M059J (cell line): ENCODE measurements at places on chromosomes 5 and 9. TPM values are rescaled to one million over a fixed set of nuclear protein-coding genes. Genes with fewer than 3 reads are reported as not detected.
A peak's percentile ranks its signal among the peaks of the same experiment; 100 is the strongest.

- peak; percentile 43 for DNase-seq
Observed at GRCh38 chr5:159965031-159965837, 43.7 kb upstream of the TTC1 start.

Gene PLAA
- total RNA-seq = 48.4 and 52.7 TPM in 2 replicates

GRCh38 chr9:7166074-7166473 is 408.3 kb downstream of the KDM4C start:
- DNase-seq = no peak

GRCh38 chr5:59770953-59771352 is 122.6 kb downstream of the PDE4D start:
- DNase-seq = no peak

Gene IFNA21
- not detected in 2 replicates for total RNA-seq

DNA sequence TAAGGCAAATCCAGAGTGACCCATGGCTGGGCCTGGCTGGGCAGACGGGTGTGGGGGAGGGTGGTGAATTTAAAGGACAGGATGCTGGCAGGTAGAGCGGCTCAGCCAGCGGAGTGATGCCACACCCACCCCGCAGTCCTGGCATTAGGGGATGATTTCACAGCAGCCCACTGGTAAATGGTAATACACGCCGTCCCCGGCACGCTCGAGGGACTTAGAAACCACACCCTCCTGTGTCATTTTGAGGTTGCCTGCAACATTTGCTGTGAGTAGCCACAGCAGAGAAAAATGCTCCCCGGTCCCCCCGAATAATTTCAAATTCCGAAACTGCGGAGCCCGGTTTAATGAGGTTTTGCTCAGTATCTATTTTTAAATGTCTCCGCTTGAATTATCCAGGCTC is 71.3 kb upstream of the FCN2 start:
- DNase-seq = no peak

- DNase-seq = no peak
Observed at GRCh38 chr5:164412531-164412930, 907.1 kb downstream of the MAT2B start.

DNA sequence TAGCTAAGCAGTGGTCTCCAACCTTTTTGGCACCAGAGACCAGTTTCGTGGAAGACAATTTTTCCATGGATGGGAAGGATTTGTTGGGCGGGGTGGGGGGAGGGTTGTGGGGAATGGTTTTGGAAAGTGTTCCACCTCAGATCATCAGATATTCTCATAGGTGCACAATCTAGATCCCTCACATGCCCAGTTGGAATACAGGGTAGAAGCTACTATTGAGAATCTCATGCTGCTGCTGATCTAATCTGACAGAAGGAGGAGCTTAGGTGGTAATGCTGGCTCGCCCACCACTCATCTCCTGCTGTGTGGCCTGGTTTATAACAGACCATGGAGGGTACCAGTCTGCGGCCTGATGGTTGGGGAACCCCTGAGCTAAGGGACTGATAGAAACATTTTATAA is 662.7 kb upstream of the RGMB start:
- DNase-seq = no peak

- DNase-seq = peak; percentile 53
Observed at GRCh38 chr5:39657943-39658342, 233.2 kb upstream of the DAB2 start.

- no peak for DNase-seq
Observed at GRCh38 chr5:125225424-125225823, 479.0 kb upstream of the ZNF608 start.

DNA sequence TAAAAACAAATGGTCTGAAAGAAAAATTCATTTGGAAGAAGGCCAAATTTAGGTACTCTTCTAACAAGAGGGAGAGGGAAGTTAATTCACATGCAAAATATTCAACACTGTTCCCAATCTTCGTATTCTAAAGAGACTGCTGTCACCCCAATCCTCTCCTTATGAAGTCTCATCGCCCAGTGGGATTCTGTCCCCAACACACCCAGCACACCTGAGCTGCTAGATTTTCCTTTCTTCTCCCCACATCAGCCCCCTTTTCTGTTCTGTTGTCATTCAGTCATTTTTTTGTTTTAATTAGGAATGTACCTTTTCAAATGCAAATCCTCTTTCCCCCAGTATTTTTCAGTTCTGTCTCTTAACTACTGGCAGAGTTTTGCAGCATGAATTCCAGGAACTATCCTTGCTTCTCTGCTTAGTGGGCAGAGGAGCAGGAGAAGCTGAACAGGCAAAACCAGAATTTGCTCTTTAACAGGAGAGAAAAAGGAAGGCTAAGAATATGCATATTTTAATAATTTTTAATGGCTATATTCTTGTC is 366.9 kb downstream of the MAN2A1 start:
- no peak for DNase-seq

Gene SPRY4
- 3.6 and 6.9 TPM in 2 replicates for total RNA-seq

Gene PCDH12
- total RNA-seq = not detected in 2 replicates

DNA sequence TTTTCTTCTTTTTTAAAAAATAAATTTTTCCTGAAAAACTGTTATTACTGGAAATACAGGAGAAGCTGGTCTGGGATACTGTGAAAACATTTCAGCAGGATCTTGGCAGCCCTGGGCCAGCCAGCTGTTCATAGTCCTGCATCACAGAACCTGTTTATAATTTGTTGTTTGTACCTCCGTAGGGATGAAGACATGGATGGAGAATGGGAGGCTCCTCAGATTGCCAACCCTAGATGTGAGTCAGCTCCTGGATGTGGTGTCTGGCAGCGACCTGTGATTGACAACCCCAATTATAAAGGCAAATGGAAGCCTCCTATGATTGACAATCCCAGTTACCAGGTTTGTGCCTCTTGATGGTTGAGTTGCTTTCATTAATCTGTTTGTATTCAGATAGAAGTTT is 12.4 kb upstream of the MAML1 start:
- DNase-seq = no peak

Gene CD14
- total RNA-seq = 0.47 TPM in 1 of 2 replicates, not detected in the other

DNA sequence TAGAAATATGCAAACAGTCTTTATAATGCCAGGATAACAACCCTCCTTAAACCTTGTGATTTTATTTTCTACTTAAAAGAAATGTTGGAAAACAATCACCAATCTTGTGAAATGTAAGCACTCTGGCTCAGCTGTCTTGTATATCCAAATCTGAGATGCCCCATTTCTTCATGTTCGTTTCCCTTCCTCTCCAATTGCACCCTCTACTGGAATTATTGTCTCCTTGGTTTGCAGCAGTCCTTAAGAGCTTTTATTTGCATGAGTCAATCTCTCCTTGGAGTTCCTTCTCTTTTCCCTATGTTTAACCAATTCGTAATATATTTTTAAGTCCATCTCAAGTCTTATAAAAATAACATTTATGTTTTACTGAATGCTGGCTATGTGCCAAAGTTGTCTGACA is 362.0 kb upstream of the CDH10 start:
- DNase-seq = peak; percentile 76

DNA sequence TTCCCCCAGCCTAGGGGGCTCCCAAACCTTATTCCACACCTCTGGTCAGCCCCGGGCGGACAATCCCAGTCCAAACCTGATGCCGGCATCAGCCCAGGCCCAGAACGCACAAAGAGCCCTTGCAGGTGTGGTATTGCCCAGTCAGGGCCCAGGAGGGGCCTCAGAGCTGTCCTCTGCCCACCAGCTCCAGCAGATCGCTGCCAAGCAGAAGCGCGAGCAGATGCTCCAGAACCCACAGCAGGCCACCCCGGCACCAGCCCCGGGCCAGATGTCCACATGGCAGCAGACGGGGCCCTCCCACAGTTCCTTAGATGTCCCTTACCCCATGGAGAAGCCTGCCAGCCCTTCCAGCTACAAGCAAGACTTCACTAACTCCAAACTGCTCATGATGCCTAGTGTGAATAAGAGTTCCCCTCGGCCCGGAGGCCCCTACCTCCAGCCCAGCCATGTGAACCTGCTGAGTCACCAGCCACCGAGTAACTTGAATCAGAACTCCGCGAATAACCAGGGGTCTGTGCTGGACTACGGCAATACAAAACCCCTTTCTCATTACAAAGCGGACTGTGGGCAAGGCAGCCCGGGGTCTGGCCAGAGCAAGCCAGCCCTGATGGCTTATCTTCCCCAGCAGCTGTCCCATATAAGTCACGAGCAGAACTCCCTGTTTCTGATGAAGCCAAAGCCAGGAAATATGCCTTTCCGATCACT is 27.6 kb upstream of the LTC4S start:
- DNase-seq = peak; percentile 61

GRCh38 chr9:135772702-135773493 is 70.9 kb downstream of the KCNT1 start:
- DNase-seq = no peak

Gene REEP2
- total RNA-seq = 0.32 and 1.6 TPM in 2 replicates

Gene PDE6A
- 0.02 and 0.22 TPM in 2 replicates for total RNA-seq

Gene RMND5B
- 15.8 and 17.6 TPM in 2 replicates for total RNA-seq

Gene BASP1
- 86.0 and 126 TPM in 2 replicates for total RNA-seq

- DNase-seq = no peak
Observed at GRCh38 chr9:70988551-70988950, 132.9 kb downstream of the TRPM3 start.

Gene SLC4A9
- total RNA-seq = not detected in 2 replicates

GRCh38 chr9:122192261-122192875 is 32.7 kb downstream of the MORN5 start:
- DNase-seq = no peak

Gene GABRA1
- total RNA-seq = not detected in 2 replicates

- DNase-seq = no peak
Observed at GRCh38 chr5:116424951-116425350, 149.7 kb downstream of the SEMA6A start.

DNA sequence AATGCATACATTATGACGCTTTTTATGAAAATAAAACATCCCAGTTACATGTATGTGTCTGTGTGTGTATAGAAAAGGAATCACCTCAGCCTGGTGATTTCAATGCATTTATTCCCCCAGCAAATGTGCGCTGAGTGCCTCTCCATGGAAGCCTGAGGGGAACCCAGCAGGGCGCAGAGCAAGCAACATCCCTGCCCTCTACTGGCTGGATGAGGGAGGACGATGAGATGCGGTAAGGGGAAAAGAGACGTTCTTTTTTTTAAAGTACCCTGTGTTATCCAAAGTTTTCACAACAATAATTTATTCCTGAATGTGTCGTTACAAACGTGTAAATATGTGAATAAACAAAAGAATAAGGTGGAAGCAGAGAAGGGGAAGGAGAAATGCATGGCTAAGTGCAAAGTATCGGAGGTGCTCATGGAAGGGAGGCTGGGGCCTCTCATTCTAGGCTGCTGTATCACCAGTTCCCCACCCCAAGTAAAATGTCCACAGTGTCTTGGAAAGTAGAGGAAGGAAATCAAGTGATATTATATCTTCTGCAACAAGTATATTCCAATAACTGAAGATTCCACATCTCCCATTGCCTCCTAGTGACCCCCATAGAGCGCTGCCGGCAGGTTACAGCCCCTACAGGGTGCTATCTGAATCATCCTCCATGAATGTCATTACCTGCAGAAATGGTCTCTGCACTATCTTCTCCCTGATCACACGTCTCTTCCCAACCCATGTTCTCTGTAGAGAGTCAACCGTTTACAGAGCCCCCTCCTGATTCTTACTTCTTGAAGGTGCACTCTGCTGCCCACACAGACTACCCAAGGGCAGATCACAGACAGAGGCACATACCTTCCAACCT is 13.0 kb upstream of the ABLIM3 start:
- DNase-seq = peak; percentile 49

- no peak for DNase-seq
Observed at GRCh38 chr9:129007035-129007765, 20.9 kb downstream of the SH3GLB2 start.

Gene SVEP1
- 1.2 and 1.5 TPM in 2 replicates for total RNA-seq

- no peak for DNase-seq
Observed at GRCh38 chr5:131550606-131551005, 84.4 kb downstream of the RAPGEF6 start.

DNA sequence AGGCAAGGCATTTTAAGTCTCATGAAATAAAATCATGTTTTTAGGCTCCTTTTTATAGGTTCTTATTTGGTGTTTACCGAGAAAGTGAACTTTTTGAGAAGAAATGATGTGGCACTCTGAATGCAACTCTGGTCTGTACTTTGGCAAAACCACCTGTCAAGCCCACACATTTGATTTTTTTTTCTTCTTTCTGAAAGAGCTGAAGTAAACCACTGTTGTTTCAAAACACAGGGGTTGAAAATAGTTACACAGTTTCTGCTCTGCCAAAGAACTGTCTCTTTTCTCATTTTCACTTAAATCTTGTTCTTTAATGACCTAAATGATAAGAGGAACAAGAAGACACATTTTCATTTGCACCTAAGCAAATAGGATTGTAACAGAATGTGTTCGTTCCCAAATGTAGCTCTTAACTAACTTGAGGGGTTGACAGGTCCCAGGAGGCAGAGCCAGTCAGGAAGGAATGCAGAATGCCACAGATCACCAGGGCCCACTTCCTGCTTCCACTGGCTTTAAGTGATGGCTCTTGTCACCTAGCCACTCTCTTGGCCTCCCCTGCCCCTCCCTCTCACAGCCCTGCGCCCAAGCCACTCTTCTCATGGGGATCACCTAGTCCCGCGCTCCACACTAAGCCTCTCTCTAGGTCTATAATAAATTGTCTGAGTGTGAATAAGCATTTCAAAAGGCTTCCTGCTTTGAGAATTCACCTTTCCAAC is 47.3 kb downstream of the MED27 start:
- DNase-seq = no peak

DNA sequence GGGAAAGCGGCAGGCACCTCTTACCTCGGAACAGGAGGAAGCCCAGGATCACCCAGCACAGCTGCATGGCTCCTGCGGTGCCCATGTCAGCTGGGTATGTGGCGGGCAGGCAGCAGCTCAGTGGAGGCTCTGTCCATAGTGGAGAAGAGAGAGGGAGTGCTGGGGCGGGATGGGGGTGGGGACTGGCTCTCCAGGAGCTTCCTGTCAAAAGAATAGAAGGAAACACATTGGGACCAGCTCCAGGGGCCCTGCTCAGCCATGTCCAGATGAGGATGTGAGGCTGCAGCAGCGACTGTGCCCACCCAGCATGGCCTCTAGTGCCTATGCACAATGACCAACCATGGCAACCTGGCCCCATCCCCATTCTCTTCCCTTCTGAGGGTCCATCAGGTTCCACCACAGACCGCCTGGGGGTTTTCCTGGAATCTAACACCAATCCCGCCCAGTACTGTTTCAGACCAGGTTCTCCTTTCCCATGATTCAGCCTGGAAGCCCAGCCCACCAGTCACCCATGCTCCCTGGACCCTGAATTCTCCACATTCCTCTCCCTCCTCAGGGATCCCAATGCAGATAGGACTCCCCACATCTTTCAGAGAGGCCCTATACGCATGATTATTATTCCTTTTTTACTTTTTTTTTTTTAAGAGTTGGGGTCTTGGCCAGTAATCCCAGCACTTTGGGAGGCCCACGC is at the start of gene ECSCR:
Gene ECSCR (minus strand): TSS at position 158 of the 691 bp plus-strand sequence. CDS start 73 bp downstream, at position 85.
- no peak for DNase-seq

DNA sequence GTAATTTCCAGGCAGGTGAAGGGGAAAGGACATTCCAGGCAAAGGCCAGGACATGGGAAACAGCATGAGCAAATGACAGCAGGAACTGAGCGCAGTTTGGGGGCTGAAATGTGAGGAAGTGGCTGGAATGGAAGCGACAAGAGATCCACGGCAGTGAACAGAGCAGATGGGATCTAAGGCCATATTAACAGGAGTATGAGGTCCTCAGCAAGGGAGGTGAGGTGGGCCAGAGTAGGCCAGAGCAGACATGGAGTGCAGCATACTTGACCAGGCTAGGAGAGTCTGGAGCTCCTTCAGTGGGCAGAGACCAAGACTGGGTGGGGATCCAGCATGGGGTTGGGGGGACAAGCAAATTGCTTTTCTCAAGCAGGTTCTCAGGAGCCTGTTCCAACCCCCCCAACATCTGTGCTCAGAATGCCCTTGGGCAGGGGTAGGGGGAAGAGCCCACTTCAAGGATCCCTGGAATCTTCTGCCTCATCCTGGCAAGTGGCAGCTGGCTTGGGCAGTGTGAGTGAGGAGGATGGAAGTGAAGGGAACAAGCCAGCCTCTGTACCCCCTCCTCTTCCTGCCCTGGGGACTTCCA is 34.5 kb downstream of the DAB2IP start:
- no peak for DNase-seq

- DNase-seq = no peak
Observed at GRCh38 chr9:83239747-83240146, 176.8 kb upstream of the RASEF start.
